Left forelimb (tissue), 1 donor: ENCODE measurements at places on chromosomes 5 and 9.

DNA sequence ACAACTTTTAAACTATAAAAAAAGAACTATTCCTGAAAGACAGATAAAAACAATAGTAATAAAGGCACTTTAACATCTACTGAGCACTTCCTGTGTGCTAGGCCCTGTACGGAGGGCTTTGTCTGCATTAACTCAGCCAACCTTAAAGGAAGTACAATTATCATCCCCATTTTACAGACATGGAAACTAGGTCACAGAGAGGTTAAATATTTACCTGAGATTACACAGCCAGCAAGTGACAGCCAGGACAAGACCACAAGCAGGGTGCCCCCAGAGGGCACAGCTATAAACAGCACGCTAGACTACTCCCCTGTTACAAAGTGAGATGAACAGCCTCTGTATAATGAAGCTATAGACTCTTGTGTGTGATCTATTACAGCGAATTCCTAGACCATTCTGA, 25.5 kb downstream of the DDX31 start:
- DNase-seq = no peak

- DNase-seq = no peak
Observed at GRCh38 chr9:138076650-138077009, 199.0 kb downstream of the CACNA1B start.

DNA sequence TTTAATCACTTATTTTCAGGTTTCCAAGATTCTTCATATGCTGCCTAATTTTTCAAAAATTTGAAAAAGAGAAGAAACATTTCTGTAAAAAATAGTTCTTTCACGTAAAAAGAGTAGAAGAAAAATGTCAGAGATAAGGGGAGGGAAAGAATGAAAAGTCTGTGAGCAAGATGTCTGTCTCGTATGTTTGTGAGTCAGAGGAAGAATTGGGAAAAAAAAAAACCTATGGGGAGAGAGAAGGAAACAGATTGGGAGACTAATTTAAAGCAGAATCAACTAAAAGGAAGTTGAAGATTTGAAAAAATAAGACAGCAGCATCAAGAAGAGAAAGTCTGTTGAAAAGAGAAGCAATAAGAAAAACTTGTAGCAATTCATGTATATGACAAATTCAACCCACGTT, 456.3 kb downstream of the HINT1 start:
- DNase-seq = no peak

- no peak for DNase-seq
Observed at GRCh38 chr5:118919016-118919415, 69.3 kb downstream of the DTWD2 start.

DNA sequence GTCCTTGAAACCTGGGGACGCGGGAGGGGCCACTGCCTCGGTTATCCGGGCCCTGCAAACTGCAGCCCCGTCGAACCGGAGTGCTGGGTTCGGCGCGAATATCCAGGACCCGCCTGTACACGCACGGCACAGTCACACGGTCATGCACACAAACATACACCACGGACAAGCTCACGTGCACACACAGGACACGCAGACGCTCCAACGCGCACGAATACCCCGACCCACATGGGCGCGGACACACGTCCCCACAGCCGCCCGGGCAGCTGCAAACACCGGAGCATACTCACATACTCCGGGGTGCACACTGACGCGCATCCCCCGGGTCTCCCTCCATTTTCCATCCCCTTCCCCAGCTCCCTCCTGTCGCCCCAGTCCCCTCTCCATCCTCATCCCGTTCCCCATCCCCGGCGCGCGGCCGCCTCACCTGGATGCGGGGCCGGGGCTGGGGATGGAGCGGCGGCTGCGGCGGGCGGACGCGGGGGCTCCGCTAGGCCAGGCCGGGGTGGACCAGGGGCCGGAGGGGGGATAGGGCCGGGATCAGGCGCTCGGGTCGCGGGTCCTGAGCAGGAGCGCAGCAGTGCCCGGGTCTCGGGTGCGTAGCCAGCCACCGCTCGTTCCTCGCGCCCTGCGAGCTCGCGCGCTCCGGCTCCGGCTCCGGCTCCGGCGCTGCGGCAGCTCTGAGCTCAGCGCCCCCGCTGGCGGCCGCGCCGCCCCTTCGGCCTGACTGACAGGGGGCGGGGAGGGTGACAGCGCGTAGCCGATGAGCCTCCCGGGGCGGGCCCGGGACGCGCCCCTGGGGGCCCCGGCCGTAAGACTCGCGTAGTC, at the start of the genes EIF4E1B and SNCB:
EIF4E1B (plus strand) TSS at position 823 of the 828 bp plus-strand sequence. CDS start 12,113 bp downstream, outside the sequence.
SNCB (minus strand) TSS at position 682 of the 828 bp plus-strand sequence. CDS start 880 bp downstream, outside the sequence.
- no peak for DNase-seq

DNA sequence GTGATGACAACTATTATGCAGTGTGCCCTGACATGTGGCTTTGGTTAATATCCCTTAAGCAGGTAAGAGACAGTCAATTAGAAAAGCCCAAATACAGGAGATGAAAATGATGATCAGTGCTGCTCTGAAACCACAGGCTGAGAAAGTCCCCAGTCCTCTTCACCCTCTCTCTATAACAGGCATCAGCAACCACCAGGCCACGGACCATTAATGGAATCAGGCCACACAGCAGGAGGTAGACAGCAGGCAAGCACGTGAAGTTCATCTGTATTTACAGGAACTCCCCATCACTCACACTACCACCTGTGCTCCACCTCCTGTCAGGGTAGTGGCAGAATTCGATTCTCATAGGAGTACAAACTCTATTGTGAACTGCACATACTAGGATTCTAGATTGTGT, 591.6 kb upstream of the CYLC2 start:
- no peak for DNase-seq

DNA sequence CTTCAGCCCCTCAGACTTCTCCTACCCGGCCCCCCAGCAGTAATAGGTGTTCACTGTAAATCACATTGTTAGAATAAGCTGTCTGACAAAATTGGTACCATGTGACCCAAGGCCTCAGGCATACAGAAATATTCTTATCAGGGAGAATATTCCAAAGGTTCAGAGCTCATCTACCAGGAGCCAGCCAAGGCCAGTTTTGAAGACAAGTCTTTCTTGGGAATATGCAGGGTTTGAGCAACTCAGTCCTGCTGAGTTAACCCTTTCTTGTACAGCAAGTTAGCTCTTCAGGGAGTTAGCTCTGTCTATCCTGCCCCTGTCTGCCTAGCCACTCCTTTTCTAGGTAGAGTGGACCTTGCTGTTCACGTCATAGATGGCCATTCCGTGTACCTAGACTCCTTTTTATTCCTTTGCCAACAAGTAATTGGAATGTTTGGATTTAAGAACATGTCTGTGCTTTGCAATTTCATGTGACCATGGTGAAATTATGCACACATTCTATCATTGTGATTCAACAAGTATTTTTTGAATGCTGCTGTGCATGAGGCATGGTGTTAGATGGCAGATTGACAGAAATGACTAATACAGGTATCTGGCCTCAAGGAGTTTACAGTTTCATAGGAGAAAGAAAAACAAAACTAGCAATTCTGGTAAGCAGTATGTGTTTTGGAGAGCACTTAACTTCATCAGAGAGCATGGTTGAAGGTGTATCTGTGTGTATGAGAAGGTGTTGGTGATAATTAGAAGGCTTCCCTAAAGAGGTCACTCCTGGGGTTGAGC, 22.6 kb downstream of the TGFBR1 start:
- no peak for DNase-seq

GRCh38 chr5:180080486-180081280, 9.1 kb upstream of the RNF130 start:
- DNase-seq = no peak

DNA sequence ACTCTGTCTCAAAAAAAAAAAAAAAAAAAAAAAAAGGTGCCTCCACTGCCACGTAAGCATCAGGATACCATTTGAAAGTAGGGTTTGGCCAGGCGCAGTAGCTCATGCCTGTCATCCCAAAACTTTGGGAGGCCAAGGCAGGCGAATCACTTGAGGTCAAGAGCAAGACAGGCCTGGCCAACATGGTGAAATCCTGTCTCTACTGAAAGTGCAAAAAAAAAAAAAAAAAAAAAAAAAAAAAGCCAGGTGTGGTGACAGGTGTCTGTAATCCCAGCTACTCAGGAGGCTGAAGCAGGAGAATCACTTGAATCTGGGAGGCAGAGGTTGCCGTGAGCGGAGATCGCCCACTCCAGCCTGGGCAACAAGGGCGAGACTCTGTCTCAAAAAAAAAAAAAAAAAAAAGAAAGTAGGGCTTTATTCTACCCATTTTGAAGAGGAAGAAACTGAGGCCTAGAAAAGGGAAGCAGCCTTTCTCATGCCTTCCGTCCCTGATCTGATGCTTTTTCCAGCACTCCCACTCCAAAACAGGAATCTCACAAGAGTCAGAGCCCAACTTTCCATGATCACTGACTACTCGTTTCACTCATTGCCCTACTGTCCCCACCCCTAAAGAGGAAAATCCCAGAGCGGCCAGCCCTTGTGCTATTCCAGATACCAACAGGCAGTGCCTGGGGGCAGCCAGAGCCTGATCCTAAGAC, 16.3 kb upstream of the CCIN start:
- no peak for DNase-seq

- DNase-seq = no peak
Observed at GRCh38 chr5:149345892-149346222, 558 bp downstream of the GRPEL2 start.

GRCh38 chr9:69971643-69972449, 71.8 kb upstream of the MAMDC2 start:
- DNase-seq = peak; percentile 71

- DNase-seq = no peak
Observed at GRCh38 chr5:88401686-88402085, 133.0 kb upstream of the TMEM161B start.

DNA sequence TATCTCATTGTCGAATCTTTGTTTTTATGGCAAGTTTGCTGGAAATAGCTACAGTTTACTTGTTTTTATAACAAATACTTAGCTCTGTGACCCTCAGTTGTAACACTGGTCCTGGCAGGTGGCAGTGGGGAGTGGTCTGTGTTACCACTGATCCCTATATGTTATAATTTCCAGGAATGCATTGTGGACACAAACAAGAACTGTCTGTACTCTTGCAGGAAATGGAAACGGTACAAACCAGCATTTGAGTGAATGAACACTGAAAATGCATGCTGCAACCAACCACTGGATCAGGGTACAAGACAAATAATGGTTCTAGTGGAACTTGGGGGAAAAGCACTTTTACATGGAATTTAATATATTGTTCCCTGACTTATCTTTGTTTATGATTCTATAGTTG, 66.5 kb upstream of the PJA2 start:
- DNase-seq = no peak

GRCh38 chr5:162638849-162639248, 571.3 kb downstream of the GABRG2 start:
- DNase-seq = no peak

GRCh38 chr5:37724395-37725125, 115.3 kb downstream of the GDNF start:
- no peak for DNase-seq

DNA sequence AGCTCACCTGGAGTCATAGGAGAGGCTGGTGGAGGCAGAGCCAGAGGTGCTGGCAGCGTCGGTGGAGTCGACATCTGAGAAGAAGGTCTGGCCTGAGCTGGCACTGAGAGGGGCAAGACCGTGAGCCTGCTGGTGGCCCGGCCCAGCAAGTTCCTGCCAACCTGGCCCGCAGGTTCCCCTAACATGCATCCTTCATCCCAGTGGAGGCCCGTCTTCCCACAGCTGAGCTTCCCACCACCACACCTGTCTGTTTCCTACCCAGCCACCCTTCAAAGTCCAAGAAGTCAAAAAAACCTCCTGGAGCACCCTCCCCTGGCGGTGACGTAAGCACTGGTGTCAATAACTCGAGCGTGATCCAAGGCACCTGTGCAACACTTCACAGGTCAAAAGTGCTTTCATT, 16.9 kb downstream of the PHF19 start:
- no peak for DNase-seq

DNA sequence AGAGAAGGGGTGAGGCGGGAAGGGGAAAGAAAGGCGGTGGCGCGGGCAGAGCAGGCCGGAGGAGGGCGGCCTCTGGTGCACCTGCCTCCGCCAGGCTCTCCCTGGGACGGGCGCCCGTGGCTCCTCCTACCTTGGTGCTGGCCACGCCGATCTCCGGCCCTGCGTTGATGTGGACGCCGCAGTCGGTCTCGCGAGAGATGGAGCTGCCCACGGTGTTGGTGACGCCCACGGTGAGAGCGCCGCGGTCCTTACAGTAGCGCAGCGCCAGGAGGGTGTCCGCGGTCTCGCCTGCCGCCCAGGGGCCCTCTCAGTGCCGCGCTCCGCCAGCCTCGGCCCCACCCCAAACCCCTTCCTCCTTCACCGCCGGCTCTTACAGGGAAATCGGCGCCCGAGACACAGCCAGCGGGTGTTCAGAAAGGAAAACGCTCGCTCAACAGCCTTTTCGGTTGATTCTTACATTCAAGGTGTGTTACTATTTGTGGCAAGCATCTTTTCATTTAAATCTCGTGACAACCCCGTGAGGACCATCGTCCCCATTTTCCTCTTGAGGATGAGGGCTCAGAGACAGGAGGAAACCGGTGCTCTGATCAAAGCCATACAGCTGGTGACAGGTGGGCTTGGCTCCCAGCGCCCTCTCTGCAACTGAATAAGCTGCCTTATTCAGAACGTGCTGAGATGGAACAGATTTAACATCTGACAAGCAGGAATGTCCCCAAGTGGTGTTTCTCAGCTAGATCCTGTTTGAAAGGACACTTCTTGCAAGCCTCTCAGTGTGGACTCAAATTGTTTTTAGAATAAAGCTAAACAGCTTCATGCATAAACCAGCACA, 22.0 kb upstream of the MAPK9 start:
- no peak for DNase-seq

GRCh38 chr9:105432247-105432842, 15.5 kb upstream of the FSD1L start:
- no peak for DNase-seq

- DNase-seq = no peak
Observed at GRCh38 chr5:102886586-102886985, 131.5 kb downstream of the PAM start.

DNA sequence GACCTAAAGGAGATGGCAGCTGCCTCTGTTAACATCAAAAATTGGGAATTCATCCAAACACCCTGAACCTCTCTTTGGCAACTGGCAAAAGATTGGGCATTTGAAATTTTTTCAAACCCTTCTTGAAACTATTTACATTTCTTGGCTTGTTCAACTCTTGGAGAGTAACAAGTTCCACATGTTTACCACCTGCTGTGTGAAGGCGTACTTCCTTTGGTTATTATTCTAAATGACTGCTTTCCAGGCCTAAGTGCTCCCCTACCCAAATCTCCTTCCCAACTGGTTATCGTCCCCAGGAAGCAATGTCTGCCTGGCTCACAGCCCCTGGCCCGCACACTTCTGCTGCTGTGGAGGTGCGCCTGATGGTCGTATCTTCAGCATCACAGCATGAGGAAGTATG, 422.7 kb downstream of the DMAC1 start:
- no peak for DNase-seq

DNA sequence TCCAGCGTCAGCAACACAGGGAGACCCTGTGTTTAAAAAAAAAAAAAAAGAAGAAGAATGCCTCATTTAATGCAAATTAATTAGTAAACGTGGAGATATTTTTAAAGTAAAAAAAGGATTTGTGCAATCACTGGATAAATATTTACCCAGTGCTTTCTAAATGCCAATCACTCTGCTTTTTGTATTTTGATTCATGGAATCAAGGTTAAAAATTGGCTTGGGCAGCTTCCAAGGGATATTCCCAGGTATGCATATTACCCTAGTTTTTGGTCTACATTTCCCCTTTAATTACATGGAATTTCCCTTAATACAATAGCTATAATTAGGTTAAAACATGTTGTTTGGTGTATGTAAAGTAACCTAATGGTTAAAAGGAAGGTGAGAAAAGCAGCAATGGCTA, 31.4 kb upstream of the PDZD2 start:
- DNase-seq = no peak
